ENCODE measurements at places on chromosomes 1 and 21. TPM values are rescaled to one million over a fixed set of nuclear protein-coding genes. Genes with fewer than 3 reads are reported as not detected.

Gene APOBEC4
- not detected for total RNA-seq

Gene LEPR
- 3.0 TPM for total RNA-seq

Gene TCHH
- total RNA-seq, result 0.28 TPM

Gene SLC25A34
- total RNA-seq, result 0.64 TPM

Gene CELF3
- total RNA-seq, result not detected

Gene ARHGEF10L
- 5.9 TPM for total RNA-seq

Gene SLC1A7
- total RNA-seq, result 0.31 TPM

Gene DSCAM
- not detected for total RNA-seq

Gene DNM3
- 0.46 TPM for total RNA-seq

Gene UCK2
- total RNA-seq, result 91.2 TPM

Gene DNASE2B
- total RNA-seq, result not detected

Gene EPS8L3
- not detected for total RNA-seq

Gene MMEL1
- 0.46 TPM for total RNA-seq

Gene HCN3
- 7.8 TPM for total RNA-seq

Gene EXTL1
- total RNA-seq, result 0.10 TPM

Gene IL6R
- total RNA-seq, result 12.2 TPM

Gene RCSD1
- 1.4 TPM for total RNA-seq

Gene LY9
- total RNA-seq, result 0.10 TPM

Gene RHBG
- total RNA-seq, result 0.28 TPM

Gene RBP7
- 28.9 TPM for total RNA-seq

Gene HTR6
- total RNA-seq, result 0.10 TPM

Gene TNFRSF25
- total RNA-seq, result 7.0 TPM

Gene TMEM61
- not detected for total RNA-seq

Gene FABP3
- total RNA-seq, result 0.49 TPM

All from Panc1 (cell line).